ENCODE measurements at places on chromosomes 2 and 18.

DNA sequence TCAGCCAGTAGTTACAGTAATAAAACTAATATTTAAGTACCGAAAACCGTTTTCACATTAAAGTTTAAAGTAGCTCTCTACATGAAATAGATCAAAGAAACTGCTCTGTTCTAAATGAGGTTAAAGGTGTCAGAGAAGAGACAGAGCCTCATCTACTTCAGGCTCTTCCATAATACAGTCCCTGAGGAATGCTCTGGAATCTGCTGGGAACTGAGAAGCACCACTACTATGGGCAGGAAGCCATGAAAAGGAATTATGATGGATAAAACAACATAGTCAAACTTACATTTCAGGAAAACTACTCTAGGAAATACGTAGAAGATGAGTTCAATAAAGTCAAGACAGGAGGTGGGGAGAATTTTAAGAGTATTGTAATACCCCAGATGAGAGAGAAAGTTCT, 60.0 kb downstream of the ROCK1 start:
- no peak for DNase-seq

DNA sequence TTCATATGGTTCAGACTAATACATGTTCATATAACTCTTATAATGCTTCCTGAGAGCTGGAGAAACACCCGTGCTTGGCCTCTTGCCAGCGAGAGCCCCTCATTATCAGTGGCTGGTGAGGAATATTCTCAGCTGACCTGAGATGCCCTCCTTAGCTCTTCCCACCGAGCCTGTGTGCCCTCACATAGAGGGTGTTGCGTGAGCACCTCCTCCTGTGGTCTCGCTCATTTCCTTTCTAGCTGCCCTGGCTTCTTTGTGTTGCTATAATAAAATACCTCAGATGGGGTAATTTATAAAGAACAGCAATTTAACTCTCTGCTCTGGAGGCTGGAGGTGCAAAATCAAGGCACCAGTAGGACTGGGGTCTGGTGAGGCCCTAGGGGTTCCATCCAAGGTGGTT, 80.5 kb upstream of the ALKAL2 start:
- DNase-seq, result no peak

GRCh38 chr2:177900082-177900481, 172.5 kb downstream of the PDE11A start:
- DNase-seq, result no peak

DNA sequence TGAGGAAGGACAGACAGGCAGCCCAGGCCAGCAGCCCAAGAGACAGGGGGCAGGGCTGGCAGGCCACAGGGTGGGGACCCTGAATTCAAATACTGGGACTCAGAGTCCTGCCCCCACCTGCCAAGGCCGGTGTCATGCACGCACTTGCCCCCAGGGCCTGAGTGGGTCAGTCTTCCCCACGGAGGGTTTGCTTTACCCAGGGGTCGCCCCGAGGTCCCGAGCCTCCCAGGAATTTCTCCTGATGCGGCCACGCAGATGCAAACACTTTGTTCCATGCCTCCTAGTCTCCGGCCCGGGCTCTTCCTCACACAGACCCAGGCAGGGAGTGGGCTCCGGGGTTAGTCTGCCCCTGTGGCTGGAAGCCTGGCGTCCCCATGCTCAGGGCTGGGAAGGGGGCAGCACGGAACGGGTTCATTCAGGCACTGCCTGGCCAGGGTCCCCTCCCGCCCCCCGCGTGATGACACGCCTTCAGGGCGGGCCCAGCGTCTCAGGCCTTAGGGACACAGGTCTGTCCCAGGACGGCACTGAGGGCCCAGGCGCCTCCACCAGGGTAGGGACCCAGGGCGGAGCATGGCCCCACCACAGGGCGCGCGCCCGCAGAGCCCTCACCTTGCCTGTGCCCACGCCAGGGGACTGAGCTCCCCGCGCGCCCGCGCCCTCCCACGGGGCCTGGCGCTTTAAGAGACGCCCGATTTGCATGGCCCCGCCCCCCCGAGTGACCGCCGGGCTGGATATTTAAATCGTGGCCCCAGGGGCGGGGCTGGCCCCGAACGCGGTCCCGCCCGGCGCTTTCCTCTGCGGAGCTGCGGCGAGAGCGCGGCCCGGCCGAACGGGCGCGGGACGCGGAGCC, at the start of gene SNED1:
Gene SNED1, plus strand, starts transcription at position 763 of the 850 bp plus-strand sequence. CDS start 220 bp downstream, outside the sequence.
- DNase-seq, result peak; percentile 54

GRCh38 chr2:43541165-43541564, 54.7 kb downstream of the THADA start:
- DNase-seq, result no peak

DNA sequence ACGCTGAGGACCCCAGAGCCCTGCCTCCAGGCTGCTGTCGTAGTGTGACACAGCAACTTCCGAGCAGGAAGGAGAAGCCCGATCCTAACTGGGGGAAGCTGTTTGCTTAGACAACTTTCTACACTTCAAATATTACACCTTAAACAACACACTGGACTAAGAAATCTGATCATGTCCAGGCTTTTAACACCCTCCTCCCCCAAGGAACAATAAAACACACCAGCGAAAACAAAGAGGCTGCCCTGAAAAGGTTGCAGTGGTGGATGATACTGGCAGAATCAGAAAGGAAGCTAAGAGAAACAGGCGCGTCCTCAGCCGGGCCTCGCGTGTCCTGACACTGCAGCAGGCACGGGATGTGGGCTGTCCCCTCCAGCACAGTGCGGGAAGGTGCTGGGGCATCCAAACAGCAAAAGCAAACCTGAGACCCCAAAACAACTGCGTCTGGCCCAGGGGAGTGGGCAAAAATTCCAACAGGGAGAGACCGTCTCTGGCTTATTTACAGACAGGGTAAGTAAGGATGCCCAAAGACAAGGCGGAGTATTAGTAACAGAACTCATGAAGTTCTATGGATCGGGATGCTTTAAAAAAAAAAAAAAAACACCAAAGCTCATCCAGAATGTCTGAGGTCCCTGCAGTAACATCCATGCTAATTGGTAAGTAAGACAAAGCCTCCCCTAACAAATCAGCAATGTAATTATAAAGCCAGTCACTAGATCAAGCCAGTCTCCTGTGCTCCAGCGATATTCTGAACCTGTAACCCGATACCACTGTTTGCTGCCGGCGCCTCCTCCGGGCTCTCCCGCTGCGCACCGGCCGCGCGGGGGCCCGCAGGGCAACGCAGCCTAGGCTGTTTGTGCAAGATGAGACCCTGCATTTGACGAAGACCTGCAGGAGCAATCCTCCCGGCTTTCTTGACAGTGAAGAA, 9.0 kb downstream of the SERTAD2 start:
- no peak for DNase-seq

DNA sequence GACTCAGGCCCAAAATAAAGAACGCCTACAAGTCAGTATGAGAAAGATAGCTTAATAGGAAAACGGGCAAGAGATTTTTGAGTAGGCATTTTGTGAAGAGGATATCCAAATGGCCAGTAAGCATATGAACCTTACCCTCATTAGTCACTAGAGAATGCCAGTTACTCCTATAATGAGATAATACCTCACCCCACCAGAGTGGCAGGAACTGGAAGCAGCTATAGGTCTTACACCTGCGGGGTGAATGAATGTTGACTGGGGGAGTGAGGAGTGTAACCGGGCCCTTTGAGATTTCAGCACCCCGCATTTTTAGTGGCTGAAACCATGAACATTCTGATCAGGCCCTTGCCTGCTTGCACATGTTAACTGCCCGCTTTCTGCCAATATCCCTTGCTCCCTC, 7.5 kb upstream of the PTPN2 start:
- no peak for DNase-seq

- DNase-seq, result no peak
Measured at GRCh38 chr2:60963190-60963589, 54.3 kb upstream of the PEX13 start.

DNA sequence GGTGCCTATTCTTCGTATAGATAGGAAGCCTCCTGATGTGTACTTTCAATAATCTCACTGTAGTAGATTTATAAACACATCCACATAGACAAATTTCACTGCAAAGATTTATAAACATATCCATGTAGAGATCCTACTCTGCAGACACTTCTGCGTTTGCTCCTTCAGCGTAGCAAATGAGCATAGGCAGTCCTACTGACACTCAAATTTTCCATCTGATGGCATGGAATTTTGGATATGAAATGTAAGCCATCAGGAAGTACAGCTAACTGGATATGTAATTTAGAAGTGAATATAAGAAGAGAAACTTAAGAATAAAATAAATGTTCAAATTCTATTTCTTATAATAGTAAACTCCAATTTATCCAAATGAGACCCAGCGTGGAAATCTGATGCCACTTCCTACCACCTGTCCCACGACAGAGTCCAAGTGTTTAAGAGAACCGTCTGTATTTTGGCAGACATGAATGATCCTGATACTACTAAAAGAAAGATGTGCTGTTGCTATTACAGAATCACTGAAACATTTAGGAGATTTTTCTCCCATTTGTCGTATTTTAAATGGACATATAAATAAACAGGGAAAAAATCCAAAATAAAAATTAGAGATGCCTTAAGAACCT, 86.0 kb downstream of the DTNA start:
- no peak for DNase-seq

DNA sequence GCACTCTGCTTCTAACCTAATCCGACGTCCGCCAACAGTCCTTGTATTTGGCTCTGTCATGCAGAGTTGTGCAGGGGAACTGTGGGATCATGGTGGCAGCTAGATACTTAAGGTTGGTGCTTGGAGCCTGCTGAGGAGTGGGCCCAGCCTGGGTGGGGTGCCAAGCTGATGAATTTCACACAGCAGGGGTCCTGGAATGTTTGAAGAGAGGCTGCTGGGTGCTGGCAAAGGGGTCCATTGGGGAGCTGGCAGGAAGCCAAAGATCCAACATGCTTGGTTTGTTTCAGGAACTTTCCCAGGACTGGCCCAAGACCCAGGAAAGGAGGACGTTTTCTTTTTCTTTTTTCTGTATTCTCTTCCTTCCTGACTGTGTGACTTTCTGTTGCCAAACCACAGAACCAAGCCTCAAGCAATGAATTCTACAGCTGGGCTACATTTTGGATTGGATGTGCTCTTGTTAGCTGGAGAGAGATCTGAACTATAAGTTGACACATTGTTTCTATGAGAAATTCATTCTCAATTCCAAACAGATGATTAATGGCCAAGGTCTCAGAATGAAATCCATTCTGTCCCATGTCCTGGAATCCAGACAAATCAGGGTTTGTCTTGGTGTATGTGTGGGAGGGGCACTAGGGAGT, 49.9 kb downstream of the DHRS9 start:
- DNase-seq, result no peak

DNA sequence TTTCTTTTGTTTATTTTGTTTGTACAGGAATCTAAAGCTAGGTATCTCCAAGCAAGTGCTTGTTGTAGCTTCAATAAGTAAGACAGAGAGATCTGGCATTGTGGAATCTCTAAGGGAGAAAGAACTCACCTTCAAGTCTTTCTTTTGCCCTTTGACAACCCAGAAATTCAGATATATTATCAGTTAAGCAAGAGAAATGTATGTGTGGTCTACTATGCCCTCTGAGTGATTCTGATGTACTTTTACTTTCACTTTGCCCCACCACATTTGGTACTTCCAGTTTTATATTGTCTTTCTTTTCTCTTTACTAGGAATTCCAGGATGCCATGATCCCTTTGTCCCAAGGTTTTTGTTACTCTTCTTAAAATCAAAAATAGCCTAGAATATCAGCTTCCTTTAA, 259.6 kb upstream of the PIK3C3 start:
- no peak for DNase-seq

- DNase-seq, result no peak
Measured at GRCh38 chr2:161571051-161571429, 53.2 kb upstream of the SLC4A10 start.

GRCh38 chr2:120345608-120346007, 328 bp upstream of the INHBB start:
- DNase-seq, result no peak

DNA sequence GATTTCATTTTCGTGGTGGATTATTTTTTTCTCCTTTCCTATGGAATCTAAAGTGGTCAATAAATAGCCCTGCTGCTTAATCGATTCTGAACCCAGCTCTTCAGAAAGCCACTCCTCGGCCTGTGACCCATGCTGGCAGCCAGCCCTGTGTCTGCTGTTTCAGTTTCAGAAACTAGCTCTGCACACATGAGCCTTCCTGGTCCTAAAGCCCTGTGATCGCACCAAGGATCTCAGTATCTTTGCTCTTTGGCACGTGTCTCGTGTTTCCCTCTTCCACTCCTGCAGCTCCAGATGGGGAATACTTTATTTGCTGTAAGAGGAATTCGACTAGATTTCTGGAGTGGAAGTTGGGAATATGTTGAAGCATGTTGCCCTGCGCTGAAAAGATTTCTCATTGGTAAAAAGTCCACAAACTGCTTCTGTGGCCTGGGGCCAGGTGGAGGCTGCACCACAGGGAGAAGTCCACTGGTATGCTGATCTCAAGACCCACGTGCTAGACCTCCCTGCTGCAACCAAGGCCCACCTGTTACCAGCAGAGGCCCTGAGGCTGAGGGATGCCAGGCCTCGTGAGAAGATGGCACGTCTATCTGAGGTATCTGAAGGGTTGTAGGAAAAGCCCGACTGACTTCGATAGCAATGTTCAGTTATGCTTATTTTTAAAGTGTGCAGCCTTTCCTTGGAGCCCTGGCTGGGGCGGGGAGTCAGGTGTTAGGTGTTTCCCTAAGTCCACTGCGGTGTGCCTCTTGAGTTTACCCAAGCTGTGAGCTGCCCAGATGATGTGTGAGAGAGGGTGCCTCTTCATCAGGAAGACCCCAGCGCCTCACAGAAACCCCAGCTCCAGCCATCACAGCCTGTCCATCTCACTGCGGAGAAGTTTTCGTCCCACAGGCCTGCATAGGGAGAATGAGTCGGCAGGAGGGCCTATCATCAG, 33.6 kb upstream of the CELF4 start:
- DNase-seq, result no peak

- DNase-seq, result no peak
Measured at GRCh38 chr2:56613920-56614319, 430.1 kb downstream of the CCDC85A start.

DNA sequence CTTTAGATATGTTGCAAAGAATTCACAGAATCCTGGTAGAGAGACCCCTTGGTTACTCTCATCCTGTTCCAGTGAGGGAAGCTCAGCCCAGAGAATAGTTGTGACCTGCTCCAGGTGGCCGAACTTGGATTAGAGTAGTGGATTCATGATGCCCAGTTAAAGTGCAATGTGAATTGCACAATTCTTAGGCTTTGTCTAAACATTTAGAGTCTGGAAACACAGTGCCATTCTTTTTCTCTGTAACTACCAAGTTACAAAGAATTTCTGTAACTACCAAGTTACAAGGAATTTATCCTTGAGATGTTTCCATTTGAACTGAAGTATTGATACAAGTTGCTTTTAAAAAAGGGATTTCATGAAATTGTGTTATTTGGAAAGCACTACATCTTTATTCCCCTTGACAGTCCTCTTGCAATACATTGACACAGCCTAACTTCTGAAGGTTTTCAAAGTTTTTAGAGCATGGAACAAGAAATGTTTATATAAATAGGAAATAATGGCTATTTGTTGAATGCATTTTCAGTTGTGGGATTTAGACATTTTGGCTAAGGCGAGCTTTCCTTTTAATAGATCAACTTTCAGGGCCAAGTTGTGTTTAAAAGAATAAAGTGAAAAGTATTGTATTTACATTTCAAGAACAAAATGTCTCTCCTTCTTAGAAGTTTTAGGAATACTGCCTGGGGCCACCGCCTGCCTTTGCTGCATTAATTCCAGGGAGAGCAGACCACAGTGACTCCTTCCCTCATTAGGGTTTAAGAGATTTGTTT, 315.0 kb downstream of the LPIN1 start:
- no peak for DNase-seq
